D341Med (cell line): ENCODE measurements at places on chromosomes 2 and 18.

- no peak for DNase-seq
Observed at GRCh38 chr2:124663645-124663997, 638.5 kb downstream of the CNTNAP5 start.

DNA sequence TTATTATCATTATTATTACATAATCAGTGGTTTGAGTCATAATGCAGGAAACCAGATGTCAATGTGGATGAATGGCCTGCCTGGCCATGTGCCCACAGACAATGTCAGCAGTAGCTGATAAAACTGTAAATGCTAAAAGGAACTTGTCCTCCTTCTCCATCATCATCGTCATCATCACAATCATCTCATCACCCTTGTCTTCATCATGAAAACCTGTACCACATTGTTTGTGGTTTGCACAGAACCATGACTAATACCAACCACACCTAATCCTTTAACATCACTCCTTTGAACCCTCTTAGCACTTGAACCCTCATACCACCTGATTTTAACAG lies 96.0 kb downstream of the HNMT start:
- DNase-seq = no peak

DNA sequence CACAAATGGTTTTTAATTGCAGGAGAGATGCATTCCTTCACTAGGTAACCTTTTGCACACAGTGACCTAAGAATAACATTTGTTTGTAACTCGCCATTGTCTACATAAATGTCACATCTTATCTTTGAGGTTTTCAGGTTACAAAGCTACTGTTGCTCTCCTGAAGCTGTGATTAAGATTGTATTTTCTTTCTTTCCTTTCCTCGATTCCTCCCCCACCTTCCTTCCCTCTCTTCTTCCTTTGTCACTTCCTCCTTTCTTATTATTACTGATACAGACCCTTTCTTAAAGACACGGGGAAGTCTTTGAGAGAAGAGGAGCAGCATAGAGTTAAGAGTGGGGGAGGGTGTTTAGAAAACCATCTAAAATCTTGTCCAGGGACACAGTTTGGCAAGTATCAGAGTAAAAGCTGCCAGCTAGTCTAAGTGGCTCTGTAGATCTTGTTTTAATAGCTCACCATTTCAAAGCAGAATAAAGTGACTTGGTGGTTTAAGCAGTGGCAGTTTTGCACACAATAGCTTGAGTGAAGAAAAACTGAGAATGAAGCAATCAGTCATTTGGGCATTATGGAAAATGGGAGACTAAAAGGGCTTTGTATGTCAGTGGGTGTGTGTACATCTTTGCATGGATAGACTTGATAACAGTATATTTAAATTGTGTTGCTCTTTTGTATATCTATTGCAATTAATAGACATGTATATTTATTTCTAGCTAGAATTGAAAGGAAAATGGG lies 10.9 kb downstream of the CERS6 start:
- no peak for DNase-seq

GRCh38 chr2:37244017-37244416 lies 12.6 kb downstream of the NDUFAF7 start:
- DNase-seq = no peak
